ENCODE measurements at places on chromosomes 2 and 18.

GRCh38 chr2:191679818-191680600 is 2.1 kb downstream of the NABP1 start:
- DNase-seq, result no peak

DNA sequence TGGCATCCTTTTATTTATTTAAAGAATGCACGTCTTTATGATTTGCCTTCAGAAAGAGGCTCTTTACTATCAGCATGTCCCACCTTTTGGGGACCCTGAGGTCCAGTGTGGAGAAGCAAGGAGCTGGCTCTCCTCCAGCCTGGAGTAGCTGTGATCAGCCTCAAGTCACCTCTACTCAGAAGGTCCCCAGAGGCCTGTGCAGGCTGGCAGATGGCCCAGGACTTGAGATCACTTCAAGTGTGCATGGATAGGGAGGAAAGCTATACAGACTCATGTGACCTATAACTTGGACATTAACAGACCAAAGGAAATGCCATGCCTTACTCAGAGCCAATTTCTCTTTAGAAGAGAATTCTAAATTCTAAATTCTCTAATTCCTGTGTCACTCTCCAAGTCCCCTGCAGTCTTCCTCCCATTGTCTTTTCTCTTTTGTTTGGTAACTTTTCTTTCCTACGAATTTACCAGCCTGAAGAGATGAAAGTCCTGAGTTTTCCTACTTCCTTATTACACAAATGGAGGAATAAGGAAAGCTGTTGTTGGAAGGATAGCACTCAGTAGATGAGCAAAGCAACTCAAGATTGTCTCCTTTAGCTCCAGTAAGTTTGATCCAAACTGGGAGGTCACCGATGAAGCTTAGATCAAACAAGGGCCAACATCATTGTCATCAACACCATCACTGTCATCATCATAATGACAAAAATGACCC is 163.9 kb downstream of the GFPT1 start:
- DNase-seq, result no peak

DNA sequence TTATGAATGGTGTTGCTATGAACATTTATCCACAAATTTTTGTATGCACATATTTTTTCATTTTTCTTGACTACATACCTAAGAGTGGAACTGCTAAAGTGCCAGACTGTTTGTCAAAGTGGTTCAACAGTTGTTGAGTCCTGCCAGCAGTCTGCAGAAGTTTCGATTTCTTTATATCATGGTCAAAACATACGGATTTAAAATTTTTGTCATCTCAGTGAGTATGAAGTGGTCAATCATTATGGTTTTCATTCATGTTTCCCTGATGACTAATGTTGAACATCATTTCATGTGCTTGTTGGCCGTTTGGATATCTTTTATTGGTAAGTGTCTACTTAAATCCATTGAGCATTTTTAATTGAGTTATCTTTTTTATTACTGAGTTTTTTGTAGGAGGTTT is 39.2 kb downstream of the CCDC138 start:
- no peak for DNase-seq

DNA sequence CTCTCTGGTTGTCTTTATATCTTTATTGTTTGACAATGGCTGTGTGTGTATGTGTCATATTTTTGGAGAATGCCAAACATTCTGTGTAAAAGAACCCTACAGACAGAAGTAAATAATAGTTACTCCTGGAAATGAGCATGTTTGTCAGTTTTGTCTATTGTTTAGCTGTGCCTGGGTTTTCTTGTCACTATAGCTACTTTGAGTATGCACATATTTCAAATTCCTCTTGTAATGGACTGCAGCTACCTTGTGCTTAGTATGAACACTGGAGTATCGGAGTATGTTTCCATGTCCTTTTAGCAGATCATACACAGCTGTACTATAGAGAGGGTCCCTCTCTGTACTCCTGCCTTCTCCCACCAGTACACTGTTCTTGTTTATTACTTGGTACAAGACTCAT is 58.0 kb upstream of the DOCK10 start:
- no peak for DNase-seq

GRCh38 chr2:45610281-45611019 is 617 bp downstream of the SRBD1 start:
- DNase-seq, result peak; percentile 66

DNA sequence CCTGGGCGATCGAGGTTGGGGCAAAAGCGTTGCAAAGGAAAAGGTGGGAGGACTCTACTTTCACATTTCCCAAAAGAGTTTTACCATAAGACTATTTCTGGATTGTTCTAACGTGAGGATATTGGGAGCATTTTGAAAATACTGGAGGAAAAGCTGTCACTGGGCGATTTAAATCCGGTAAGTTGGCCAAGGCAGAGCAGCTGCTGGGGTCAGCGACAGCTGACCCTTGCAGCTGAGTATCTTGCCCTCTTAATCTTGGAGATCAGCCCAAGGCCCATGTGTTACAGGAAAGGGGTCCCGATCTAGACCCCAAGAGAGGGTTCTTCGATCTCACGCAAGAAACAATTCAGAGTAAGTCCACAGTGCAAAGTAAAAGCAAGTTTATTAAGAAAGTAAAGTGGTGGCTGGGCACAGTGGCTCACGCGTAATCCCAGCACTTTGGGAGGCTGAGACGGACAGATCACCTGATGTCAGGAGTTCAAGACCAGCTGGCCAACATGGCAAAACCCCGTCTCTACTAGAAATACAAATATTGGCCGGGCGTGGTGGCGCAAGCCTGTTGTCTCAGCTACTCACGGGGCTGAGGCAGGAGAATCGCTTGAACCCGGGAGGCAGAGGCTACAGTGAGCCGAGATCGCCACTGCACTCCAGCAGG is 964 bp upstream of the ST3GAL5 start:
- DNase-seq, result no peak

DNA sequence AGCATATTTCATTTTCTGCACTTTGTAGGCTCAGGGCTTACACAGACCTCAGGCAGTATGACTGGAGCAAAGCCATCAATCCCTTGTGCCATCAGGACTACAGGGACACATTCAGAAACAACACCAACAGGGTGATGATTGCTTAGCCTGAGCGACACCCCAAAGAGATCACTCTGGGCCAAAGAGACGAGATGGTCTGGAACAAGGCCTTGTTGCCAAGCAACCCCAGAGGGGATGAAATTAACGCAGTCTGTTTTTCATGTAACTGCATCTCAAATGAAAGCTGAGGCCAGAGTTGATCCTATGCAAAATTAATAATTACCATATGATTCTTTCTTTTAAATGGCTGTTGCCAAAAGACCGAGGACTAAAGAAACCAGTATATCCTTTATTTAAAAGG is 20.2 kb upstream of the B3GNT2 start:
- no peak for DNase-seq

DNA sequence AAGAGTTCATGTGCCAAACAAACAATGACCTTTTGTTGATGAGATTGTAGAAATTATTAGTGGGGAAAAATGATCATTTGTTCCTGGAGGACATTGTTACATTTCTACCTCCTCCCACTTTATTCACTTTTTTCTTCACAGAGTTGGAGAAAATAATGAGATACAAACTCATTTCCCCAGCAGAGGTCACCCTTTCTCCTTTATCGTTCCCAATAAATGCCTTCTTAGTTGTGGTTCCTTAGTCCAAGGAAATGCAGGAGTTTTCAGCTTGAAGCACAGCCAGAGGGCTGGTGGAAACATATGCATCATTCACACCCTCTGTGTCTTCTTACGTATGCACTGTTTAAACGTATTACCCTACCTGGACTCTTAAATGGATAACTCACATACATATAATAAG is 108.8 kb downstream of the SLC4A3 start:
- DNase-seq, result no peak

GRCh38 chr2:96174251-96175144 is 29.3 kb upstream of the DUSP2 start:
- peak; percentile 85 for DNase-seq

DNA sequence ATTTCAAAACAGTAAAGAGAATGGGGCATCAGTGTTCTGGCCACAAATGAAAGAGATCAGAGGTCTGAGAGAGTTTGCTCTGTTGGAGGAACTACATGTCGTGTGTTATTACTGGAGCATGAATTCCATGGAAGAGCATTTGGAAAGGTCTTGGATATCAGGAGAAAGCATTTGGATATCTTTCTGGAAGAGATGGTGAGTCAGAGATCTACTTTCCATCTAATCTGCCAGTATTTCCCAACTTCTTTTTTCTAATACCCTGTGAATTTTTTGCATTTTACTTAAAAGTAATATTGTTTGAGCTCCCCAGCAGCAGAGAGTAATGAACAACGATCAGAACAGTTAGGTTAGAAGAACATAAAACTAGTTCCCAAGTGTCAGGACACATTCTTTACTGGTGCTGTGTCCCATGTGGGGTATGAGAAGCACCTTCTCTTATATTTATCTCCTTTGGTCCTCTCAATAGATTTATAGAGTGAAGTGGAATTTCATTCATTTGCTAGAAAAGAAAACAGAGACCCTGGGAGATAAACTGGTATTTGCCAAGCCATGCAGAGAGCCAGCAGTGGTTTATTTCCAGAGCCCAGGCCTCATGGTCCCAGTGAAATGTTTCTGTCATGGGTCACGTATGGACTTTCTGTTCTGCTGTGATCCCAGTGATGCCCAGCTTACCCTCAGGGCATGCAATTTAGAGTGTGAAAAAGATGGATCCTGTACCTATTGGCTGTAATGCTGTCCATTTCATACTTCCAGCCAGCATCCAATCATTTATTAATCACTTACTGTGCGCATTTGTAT is 130.8 kb upstream of the NT5C1B start:
- no peak for DNase-seq

DNA sequence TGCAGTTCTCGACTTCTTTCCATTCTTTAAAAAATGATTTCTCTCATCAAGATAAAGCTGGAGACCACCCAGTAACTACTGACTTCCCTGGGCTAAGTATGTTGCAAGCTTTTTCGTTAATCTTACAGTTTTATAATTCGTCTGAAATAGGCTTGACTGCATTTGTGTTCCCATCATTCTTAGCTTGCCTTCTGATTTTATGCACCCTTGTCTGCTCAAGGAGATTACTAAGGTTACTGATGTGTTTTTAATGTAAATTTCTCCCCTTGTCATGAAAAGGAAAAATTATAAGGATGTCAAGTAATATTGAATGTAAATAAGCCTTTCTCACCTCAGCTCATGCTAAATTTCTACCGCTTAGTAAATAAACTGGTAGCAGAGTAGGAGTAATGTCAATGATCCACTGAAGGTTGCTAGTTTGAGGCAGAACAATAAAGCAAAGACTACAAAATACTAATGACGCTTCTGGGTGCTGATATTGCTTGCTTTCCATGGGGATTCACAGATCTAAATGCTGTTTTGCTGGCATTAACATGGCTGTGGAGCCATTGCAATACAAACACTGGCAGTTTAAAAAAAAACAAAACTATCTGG is 91.9 kb upstream of the CDH20 start:
- DNase-seq, result no peak

DNA sequence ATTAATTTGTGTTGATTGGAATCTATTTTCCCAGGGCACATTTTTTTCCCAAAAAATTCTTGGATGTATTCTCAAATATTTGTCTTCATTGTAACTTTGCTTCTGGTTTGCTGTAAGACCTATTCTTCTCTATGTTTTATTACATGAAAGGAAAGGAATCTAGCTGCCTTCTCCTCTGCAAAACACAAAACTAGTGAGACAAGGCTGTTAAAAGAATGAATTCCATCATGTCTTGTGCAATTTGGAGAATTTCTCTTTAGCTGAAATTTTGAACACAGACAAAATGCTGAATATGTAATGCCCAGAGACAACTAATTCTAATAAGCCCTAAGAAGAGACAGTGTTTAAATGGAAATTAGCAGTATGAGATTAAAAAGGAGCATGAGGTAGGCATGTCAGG is 275.9 kb downstream of the CDH20 start:
- DNase-seq, result no peak

DNA sequence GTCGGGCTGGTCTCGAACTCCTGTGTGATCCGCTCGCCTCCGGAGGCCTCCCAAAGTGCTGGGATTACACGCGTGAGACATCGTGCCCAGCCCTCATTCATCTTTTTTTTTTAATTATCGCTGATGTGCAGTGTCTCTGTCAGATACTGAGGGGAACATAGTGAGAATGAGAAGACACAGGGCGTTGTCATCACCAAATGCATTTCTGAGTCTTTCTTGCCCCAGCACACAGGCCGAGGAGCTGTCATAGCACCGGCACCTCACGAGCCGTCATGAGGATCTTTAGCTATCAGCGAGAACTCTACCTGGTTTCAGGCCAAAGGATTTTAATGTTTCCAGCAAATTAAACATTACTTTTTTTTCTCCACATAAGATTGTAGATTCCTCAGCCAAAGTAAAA is 548.0 kb upstream of the SOX11 start:
- DNase-seq, result no peak

DNA sequence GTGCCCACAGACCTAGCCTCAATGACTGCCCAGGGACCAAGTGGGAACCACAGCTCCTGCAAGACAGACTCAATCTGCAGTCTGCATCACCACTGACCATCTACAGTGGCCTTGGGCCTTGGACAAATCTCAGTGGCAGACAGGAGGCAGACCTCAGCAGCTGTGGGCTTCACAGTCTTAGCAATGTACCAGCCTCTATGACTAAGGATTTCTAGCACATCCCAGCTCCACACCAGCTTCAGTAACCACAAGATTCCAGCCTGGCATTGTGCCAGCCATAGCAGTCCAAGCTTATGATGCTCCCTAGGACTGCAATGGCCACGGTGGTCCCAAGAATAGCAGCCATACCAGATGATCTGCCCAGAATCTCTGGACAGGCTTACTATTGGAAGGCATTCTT is 19.6 kb upstream of the WDR75 start:
- DNase-seq, result no peak

DNA sequence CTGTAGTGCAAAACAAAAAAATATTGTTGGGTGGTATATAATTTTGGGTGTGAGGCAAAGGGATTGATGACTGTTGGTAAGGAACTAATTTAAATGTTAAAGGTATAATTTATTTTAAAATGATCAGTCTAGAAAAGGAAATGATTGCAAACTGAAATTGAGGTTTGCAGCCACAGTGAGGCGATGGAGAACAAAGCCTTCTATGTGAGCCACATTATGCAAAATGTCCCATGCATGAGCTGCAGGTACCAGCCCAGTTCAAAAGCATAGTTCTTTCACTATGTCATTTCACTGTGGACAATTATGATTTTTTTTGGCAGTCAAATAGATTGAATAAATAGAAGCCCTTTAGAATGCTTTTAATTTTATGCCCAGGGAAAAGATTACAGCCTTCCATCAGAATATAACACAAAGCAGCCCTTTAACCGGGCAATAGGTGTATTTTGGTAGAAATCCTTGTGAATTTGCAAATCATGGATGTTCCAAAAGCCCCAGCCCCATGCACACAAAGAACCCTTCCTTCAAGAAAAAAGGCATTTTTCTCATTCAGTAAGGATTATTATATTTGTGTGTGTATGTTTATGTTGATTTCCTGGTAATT is 1.7 kb downstream of the MAP2 start:
- DNase-seq, result no peak

DNA sequence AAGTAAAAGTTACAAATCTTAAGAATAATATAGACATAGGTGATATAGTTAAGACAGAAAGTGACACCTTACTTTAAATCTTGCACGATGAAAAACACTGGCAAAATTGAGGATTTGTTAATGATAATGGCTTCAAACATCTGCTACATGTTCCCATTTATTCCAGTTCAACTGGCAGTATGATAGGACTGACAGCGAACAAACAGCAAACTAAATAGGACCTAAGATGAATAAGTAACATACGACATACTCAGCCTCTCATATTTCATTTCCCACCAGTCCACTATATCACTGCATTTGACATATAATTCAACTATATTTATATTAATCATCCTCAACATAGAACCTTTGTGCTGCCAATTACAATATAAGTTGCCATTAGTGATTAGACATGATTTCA is 36.3 kb downstream of the ACVR1C start:
- DNase-seq, result no peak

- DNase-seq, result no peak
These were observed 134.5 kb downstream of the NBAS start for GRCh38 chr2:15426606-15427005.

- no peak for DNase-seq
These were observed 13.6 kb upstream of the PELI1 start for GRCh38 chr2:64157792-64158191.
